Left renal cortex interstitium (tissue), 4 donors: ENCODE measurements at places on chromosomes 13 and 19.

DNA sequence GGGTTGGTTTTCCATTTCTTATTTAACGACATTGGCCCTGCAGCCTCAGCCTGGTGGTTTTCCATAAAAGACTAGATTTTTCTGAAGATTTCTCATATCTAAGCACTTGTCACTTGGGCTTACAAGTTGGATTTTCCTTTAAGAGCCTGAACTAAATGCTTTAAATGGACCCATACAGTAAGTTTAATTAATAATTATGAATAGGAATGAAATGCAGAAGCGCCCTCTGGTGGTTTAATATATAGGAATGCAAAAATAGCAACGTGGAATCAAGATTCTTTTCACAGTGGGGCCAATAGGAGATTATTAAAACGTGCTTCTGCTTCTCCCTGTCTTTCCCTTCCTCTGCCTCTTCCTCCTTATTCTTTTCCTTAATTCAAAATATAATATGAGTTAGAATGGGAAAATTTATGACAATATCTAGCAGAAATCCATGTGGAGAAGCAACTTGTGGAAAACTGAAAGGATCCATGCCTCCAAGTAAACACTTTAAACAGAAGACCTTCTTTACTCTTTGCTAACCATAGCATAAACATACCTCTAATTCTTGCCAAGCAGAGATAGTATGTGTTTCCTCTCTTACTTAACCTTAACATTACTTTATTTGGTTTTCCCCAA, 324.0 kb downstream of the GPC5 start:
- DNase-seq, result no peak

- DNase-seq, result no peak
Observed at GRCh38 chr13:71090990-71091389, 776.0 kb downstream of the DACH1 start.

DNA sequence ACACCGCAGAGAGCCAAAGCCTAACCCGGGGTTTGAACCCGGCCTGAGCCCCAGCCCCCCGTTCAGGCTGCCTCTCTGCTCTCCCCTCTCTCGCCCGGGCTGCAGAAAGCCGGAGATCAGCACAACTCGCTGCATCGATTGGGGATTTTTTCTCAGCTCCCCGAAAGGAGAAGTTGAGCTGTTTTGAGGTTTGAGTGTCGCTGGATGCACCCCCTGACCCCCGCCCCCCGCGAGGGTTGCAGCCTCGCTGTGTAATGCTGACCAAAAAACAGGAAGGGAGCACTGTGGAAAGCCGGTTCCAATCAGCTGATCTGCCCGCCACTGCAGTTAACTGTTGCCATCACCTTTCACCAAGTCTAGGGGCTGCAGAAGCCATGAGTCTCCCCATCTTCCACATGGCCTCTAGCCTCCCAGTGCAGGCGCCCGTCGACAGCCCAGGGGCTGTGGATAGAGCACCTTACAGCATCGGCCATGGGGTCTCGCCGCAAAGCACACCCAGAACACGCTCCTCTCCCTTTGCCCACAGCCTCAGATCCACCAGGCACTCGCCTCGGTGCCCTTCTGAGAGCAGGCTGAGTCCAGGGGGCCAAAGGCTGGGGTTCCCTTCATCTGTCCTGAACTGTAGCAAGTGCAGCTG, 34.5 kb downstream of the MYO9B start:
- no peak for DNase-seq

- DNase-seq, result no peak
Observed at GRCh38 chr19:46748325-46749109, 2.3 kb upstream of the STRN4 start.

GRCh38 chr19:21328406-21328805, 804 bp downstream of the ZNF708 start:
- DNase-seq, result peak; percentile 53

GRCh38 chr13:42702716-42703115, 78.7 kb upstream of the FAM216B start:
- no peak for DNase-seq

- no peak for DNase-seq
Observed at GRCh38 chr13:77595166-77595810, 59.8 kb downstream of the SCEL start.

- no peak for DNase-seq
Observed at GRCh38 chr19:491146-491741, 5.0 kb upstream of the MADCAM1 start.

- no peak for DNase-seq
Observed at GRCh38 chr19:48777720-48778119, 22.4 kb downstream of the FGF21 start.

DNA sequence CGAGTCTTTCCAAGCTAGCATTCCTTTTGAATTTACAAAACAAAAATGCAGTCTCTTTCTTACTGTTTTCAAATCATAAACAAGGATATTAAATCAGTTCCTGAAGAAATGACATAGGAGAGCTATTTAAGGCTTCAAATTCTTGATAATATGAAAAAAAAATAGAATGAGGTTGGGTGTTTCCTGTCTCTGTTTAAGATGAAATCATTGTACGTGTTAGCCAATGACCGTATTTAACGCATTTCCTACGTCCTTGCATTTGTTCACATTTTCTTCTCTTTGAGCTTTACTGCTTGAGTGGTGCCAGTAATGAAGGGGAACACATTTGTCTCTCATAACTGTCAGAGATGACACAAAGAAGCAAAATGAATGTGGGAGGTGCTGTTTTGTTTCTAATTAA, 821.3 kb downstream of the DIAPH3 start:
- no peak for DNase-seq

GRCh38 chr19:18279516-18280246, 1.7 kb downstream of the JUND start:
- DNase-seq, result peak; percentile 89

- DNase-seq, result no peak
Observed at GRCh38 chr13:59901191-59901590, 262.5 kb downstream of the DIAPH3 start.

GRCh38 chr13:88000239-88000638, 329.1 kb downstream of the SLITRK5 start:
- no peak for DNase-seq

DNA sequence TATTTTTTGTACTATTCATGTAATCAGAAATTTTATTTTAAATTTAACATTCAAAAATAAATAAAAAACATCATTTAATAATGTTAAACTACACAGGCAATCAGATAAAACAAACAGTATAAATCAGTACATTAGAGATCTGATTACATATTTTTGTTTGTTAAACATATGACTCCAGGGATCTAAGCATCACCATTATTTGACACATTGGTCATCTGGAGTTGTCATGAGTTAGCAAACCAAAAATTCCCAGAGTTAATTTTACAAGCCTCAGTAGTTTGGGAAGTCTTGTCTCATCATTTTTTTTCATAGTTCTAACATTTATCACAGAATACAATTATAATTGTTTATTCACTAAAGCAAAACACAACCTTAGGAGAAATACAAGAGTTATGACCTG, 770.8 kb upstream of the SLITRK6 start:
- no peak for DNase-seq

- DNase-seq, result no peak
Observed at GRCh38 chr19:574658-575526, 2.5 kb downstream of the BSG start.

DNA sequence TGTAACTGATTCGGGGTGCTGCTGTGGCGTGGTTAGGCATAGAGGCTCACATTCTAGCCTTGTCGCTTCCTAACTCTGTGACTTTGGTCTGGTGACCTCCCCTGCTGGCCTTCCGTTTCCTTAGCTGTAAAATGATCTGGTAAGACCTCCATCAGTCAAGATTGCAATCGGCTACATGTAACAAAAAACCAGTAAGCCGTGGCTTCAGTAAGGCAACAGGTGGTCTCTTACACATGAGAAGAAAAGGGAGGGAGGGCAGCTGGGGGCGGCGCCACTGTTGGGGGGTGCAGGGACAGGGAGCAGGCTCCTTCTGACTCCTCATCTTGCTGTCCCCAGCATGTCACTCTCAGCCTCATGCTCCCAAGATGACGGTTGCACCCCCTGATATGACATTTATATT, 148.0 kb downstream of the SIPA1L3 start:
- no peak for DNase-seq

DNA sequence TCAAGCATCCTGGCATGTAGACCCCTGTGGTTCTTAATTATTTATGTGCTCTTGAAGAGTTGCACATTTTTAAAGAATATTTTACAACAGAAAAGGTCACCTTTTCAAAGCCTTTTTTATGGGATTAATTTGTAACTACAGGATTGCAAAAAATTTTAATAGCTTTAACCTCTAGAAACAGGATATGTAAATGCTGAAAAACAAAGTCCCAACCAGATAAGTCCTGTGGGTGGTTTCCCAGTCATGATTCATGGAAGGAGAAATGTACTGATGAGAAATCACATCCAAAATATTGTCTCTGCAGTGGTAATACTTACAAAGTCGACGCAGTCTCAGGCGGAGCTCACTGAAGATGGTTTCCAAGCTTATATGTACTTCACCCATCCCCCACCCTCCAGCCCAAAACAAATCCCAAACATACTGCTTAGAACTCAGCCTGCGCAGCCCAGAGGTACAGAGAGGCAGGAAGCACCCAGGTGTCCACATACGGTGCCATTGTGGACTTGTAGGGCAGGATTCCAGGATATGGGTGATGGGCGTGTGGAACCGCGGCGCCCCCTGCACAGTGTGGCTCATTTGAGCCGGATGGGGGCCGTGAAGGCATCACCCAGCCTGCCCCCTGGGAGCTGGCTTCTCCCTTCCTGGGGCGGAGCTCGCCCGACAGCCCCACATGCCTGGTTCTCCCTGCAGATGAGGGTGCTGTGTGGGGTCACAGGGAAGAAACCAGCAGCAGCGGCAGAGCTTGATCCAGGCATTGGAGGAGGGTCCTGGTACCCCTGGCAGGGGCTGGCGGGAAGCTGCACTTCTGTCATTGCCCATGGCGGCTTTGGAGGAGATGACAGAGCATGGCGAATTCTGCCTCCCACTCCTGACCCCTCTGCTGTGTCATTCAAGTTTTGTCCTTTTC, 101.2 kb downstream of the ATP11A start:
- DNase-seq, result no peak

DNA sequence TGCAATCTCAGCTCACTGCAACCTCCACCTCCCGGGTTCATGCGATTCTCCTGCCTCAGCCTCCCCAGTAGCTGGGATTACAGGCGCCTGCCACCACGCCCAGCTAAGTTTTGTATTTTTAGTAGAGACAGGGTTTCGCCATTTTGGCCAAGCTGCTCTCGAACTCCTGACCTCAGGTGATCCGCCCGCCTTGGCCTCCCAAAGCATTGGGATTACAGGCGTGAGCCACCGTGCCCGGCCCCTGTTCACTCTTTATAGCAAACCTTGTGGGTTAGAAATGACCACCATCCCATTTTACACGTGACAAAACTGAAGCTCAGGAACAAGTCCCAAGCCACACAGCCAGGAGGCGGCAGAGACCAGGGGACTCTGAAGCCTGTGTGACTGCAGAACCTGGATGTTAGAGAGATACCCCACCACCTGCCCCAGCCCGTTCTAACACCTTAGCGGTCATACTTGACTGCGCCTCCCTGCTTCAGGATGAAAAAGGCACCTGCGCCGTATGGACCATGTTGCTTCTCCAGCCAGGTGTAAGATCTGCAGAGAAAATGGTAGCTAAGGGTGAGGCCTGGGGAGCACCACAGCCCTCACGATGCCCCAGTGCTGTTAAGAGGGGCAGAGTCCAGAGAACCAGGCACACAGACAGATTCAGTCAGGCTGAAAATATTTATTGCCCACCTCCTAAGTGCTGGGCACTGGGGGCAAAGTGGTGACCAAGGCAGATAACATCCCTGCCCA, 3.6 kb downstream of the DMAC2 start:
- no peak for DNase-seq

DNA sequence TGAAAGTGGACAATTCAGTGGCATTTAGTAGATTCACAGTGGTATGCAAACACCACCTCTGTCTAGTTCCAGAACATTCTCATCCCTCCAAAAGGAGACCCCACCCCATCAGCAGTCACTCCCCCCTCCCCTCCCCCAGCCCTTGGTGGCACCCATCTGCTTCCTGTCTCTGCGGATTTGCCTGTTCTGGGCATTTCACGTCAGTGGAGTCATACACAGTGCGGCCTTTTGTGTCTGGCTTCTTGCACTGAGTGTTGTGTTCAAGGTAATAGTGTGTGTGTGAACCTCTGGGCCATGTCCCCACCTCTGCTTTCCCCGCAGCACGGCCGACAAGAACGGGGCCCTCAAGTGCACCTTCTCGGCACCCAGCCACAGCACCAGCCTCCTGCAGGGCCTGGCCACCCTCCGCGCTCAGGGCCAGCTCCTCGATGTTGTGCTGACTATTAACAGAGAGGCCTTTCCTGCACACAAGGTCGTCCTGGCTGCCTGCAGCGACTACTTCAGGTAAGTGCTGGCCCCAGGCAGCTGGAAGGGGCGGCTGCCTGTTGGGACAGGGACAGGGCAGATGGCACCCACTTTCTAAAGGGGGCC, 19.4 kb upstream of the CRTC1 start:
- DNase-seq, result no peak

GRCh38 chr13:101406791-101407190, 9.5 kb downstream of the NALCN start:
- no peak for DNase-seq

GRCh38 chr13:35769812-35770211, 293.3 kb upstream of the MAB21L1 start:
- DNase-seq, result no peak

- no peak for DNase-seq
Observed at GRCh38 chr13:110872034-110872767, 42.7 kb downstream of the ANKRD10 start.

DNA sequence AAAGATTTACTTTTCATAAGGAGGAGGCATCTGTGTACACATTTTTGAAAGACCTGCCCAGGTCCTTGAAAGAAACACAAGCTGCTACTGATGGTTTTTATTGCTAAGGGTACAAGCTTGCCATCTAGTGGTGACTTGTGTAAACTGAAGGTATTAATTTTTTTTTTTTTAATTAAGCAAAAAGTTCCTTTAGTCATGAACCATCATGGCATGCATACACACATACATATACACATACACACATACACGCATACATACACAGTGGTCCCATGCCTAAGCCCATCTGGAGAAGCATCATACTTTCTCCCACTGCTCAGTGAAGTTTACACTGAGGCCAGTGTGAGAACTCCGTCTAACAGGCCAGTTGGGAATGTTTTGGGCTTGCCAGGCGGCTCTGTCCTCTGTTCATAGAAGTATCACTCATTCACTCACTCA, 312.5 kb downstream of the DCLK1 start:
- no peak for DNase-seq

GRCh38 chr13:97879646-97880310, 73.7 kb upstream of the IPO5 start:
- DNase-seq, result no peak

GRCh38 chr13:97491452-97491851, 57.5 kb downstream of the RAP2A start:
- no peak for DNase-seq

DNA sequence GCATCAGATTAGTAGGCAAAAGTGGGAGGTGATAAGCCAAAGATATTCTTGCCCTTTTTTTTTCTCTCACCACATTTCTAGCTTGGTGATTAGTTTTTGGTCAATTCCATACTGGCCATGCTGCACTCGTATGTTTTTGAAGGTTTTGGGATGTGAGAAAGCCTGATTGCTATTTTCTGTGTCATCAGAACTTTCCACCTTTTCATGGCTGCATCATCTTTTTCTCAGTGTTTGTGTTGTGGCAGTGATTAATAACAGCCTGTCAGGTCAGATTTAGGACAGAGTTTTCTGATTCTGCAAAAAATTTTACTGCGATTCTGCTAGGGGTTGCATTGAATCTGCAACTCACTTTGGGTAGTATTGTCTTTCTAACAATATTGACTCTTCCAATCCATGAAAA, 32.9 kb downstream of the PSG1 start:
- DNase-seq, result no peak

GRCh38 chr19:1749373-1750342, 3.6 kb upstream of the ONECUT3 start:
- DNase-seq, result no peak
